RCC 7860 (cell line): ENCODE measurements at places on chromosomes 7 and 10.

- peak; percentile 36 for DNase-seq
Observed at GRCh38 chr7:83413424-83413823, 235.5 kb downstream of the SEMA3E start.

DNA sequence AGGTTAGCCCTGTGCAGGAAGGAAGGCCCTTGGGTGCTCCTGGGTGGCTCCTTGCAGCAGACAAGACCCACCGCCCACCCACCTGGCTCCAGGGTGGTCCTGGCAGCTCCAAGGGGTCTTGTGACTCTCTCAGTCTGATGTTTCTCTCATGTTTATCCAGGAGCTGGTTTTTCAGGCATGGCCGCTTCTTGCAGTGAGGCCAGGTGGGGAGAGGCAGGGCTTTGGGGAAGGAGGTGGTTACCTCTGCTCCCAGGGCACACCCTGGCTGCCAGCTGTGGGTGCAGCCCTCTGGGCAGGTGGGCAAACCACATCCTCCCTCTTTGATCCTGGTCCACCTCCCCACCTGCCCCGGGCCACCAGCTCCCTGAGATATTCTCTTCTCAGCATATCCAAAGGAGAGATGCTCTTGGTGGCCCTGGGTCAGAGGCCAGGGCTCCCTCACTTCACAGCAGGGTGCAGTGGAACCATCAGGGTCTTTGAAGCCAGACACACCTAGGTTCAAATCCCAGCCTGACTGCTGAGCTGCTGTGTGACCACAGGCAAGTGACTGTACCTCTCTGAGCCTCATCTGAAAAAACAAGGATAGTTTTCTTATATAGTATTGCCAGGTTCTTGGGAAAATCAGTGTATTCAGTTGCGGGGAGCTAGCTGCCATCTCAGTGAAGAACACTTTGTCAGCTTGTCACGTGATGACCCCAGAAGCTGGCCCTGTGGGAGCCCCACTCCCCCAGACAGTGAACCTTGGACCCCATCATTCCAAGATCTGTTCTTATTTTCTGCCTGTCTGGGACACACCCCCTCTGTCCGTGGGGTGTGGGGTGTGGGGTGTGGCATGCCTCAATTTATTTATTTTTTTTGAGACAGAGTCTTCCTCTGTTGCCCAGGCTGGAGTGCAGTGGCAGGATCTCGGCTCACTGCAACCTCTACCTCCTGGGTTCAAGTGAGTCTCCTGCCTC, 11.5 kb downstream of the GTF2IRD1 start:
- DNase-seq = no peak

GRCh38 chr7:46565253-46566096, 644.4 kb upstream of the IGFBP3 start:
- DNase-seq = no peak

GRCh38 chr10:25682203-25682851, 251.7 kb upstream of the MYO3A start:
- no peak for DNase-seq

GRCh38 chr7:51249187-51249945, 67.2 kb downstream of the COBL start:
- no peak for DNase-seq

GRCh38 chr7:111605246-111605645, 43.0 kb upstream of the IMMP2L start:
- no peak for DNase-seq

- DNase-seq = peak; percentile 80
Observed at GRCh38 chr10:35876248-35876647, 234.2 kb upstream of the FZD8 start.

- no peak for DNase-seq
Observed at GRCh38 chr10:23686722-23687121, 247.8 kb downstream of the OTUD1 start.

- DNase-seq = no peak
Observed at GRCh38 chr10:49653273-49653929, 26.1 kb upstream of the C10orf53 start.

GRCh38 chr10:9510626-9511025, 1456.1 kb downstream of the GATA3 start:
- DNase-seq = no peak

- no peak for DNase-seq
Observed at GRCh38 chr7:5354460-5355232, 69.0 kb downstream of the TNRC18 start.

GRCh38 chr7:41107938-41108448, 594.9 kb downstream of the INHBA start:
- peak; percentile 86 for DNase-seq

DNA sequence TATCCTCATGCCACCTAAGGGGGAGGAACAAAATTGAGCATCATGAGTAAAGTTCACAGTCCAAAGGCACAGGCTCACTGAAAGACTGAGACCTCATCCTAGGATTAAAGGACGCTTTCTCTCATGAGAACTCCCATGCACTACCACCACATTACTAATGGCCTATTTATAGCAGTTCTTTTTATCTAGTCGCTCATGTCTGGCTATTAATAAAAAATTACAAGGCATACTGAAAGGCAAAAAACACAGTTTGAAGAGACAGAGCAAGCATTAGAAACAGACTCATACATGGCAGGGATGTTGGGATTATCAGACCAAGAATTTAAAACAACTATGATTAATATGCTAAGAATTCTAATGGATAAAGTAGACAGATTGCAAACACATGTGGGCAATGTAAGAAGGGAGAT, 46.0 kb upstream of the CDK13 start:
- no peak for DNase-seq

GRCh38 chr10:106438386-106438785, 726.1 kb downstream of the SORCS1 start:
- DNase-seq = no peak

DNA sequence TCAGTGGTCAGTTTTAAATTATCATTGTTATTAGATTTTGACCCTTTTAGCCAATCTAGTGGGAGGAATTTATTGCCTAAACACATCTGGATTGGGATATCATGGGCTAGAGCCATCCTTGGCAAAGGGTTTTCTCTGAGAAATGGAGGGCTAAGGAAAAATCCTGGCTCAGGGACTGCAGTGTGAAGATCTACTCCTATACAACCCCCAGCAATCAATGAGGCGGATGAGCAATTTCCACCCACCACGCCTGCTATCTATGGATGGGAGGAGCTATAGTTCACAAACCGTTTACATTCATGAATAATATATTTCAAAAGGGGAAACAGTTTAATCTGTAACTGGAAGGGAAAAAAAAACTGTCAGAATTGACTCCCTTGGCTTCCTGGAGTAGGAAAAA, 2.7 kb downstream of the CAV1 start:
- peak; percentile 69 for DNase-seq

DNA sequence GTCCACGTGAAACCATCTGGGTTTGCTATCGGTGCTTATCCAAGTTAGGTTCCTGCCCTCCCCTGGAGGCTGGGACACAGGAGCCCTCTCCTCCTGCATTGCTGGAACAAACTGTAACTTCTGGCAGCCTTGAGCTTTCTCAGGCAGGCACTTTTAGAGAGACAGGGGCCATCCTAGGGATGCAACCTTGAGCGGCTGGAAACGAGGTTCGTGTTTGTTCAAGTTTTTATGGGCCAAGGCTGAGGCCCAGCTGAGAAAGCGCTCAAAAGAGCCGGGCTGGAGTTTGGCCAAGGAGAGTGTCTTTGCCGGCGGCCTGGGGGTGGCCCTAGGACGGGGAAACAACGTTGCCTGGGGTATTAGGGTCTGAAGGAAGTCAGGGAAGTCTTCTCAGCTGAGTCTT, 5.5 kb upstream of the MMD2 start:
- DNase-seq = no peak

- DNase-seq = no peak
Observed at GRCh38 chr10:48550071-48550691, 54.7 kb downstream of the ARHGAP22 start.

- no peak for DNase-seq
Observed at GRCh38 chr7:155928583-155928982, 116.3 kb upstream of the SHH start.

- DNase-seq = peak; percentile 95
Observed at GRCh38 chr10:127150136-127150535, 46.3 kb downstream of the INSYN2A start.

DNA sequence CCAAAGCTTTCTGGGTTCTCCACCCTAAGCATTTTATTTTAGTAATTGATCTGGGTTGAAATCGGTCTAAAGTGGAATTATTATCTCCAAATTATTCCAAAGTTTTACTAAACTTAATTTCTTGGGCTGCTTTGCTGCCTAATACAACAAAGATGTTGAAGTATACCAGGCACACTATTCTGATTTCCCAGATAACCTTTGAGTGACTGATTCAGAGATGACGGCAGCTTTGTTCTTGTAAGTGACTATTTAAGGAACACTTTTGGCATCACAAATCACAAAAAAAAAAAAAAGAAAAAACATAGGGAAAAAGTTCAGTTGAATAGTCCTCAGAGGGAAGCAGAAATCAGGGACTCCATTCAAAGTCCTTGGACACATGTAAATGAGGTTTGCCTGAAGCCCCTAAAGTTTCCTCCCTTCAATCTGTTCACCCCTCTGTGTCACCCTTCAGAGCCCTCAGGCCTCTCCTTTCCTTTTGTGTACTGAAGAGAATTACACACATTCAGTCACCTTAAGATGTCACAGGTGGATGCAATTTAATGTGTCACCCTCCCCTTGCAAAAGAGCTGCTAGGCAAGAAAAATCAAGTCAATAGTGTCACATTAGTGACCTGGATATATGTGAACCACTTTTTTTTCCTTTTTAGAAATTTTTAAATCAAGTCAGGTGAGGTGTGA, 81.5 kb downstream of the RTKN2 start:
- no peak for DNase-seq

DNA sequence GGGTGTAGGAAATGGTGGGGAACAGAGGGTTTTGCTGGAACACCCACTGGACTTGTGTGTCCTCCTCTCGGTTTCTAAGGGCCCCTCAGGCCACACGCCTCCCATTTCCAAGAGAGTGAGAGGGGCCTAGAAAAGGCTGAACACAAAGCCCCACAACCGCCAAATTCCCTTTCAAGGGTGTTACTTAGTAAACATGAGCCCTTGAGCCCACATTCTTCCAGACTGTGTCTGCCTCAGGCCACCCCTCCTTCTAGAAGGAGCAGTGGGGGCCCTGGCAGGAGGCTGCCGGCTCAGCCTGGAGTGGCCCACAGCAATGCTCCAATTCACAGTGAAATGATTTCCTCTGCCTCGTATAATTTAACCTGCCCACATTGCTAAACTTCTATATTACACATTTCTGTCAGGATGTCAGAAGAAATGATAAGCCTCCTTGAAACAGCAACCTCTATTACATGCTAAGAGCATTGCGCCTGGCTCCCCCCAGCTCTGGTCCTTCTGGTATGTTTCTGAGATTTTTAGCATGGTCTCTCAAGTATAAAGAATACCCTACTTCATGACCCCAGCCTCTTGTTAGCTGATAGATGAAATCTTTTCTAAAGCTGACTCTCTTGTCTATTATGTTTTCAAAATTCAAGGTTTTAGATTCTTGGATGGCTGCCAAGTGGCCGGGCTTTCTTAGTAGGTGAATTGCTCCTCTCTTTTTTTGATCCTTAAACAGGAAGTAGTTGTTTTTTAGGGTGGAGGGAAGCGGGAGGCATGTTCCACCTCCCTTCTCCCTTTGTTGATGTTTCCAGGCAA, 673.9 kb upstream of the GALNT17 start:
- DNase-seq = no peak

DNA sequence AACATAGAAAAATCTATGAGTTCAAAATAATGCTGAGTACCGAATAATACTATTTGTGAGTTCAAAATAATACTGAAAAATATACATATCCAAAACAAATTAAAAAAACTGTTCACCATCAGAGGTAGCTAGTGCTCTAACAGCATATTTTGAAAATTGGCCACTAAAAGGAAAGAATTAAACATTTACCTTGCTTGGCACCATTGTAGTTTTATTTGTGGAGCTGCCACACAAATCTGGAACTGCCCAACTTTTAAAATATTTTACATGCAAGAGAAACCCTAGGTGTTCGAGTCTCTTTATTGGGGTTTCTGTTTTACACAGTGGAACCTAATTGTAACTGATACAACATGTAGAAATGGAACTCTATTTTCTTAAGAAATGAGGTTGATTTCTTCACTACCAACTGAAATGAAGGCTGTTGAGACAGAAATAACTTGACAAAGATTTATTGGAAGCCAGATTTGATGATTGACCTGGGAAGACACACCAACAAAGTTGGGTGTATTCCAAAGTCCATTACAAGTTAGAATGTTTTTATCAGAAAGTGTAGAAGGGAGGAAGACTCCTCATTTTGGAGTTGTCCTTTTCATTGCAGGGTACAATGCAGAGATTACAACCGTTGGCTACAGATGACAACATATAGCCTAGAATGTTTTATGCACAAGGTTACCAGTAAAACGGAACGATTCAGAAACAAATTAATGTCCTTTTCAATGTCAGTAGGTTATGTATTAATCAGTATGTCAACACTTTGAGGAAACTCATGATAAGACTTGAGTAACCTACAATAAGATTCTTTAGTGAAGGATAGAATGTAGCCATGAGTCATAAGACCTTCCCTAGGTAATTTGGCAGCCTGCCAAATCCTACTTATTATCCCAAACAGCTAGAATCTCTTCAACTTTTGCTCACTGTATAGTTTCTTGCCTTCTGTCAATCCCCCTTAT, 73.8 kb upstream of the PAPSS2 start:
- DNase-seq = peak; percentile 92

- DNase-seq = no peak
Observed at GRCh38 chr7:43302773-43303460, 190.5 kb downstream of the HECW1 start.

GRCh38 chr10:117441812-117442443, 66.7 kb upstream of the PDZD8 start:
- peak; percentile 98 for DNase-seq

- no peak for DNase-seq
Observed at GRCh38 chr10:22698941-22699440, 15.4 kb downstream of the PIP4K2A start.

DNA sequence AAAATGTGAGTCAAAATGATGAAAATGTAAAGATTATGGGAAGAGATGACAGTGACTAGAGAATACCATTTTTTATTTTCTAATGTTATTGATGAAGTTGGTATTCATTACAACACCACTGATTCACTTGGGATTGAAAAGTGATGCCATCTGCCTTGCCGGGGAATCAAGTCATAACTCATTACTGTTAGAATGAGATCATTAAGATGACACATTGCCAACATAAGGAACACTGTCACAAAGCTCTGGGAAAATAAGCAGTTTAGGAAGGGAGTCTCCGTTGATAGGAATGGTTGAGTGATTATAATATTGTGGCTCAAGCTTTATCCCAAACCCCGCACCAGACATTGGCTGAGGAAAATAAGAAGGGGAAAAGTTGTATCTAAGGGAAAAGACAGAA, 121.5 kb upstream of the PLPP4 start:
- DNase-seq = peak; percentile 49

GRCh38 chr7:28448708-28449107, 36.4 kb downstream of the CREB5 start:
- DNase-seq = no peak

DNA sequence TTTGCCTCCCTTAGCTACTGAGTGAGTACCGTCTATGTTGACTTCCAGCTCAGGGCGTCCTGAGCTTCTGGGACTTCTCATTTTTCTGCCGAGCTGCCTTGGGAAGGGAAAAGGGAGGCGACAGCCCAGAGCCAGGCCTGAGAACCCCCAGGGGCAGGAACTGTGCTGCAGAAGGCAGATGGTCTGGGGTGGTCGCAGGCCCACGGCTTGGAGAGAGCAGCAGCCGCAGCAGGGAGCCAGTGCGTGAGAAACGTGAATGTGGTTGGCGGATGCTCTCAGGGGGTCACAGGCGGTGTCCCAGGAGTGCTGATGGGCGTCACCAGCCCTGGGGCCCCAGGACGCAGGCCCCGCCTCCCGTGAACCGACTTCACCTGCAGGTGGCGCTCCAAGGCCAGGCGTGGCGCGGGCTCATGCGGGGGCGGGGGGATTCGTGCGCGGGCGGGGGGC, 9.2 kb upstream of the PWWP2B start:
- DNase-seq = no peak

GRCh38 chr7:2512179-2512661, 7.4 kb upstream of the LFNG start:
- no peak for DNase-seq

GRCh38 chr10:84801916-84802315, 473.5 kb downstream of the CCSER2 start:
- no peak for DNase-seq
